ENCODE measurements at places on chromosomes 6 and 20. TPM values are rescaled to one million over a fixed set of nuclear protein-coding genes. Genes with fewer than 3 reads are reported as not detected.

- H3K36me3 ChIP-seq: no peaks in the 10 kb centered on the region
- peak; percentile 5 for DNase-seq
- H3K4me3 ChIP-seq: no peak overlapping the region
- H3K27me3 ChIP-seq: no peaks in the 10 kb centered on the region
These were observed 11.3 kb downstream of the SERPINB6 start for GRCh38 chr6:2959909-2960719.

Gene HLA-DOA
- 3.4 TPM for total RNA-seq

GRCh38 chr6:98841621-98842341, 7.4 kb downstream of the POU3F2 start:
- H3K4me1 ChIP-seq: peaks cover 14% of the 10 kb centered on the region
- H3K27ac ChIP-seq: no peak overlapping the region

Gene AHI1
- total RNA-seq: 18.5 TPM

- H3K27me3 ChIP-seq: peaks cover 2% of the 10 kb centered on the region
- H3K4me1 ChIP-seq: no peaks in the 10 kb centered on the region
- no peaks in the 10 kb centered on the region for H3K36me3 ChIP-seq
- no peak overlapping the region for H3K27ac ChIP-seq
- no peak overlapping the region for H3K4me3 ChIP-seq
These were observed 96.8 kb downstream of the PHACTR1 start for GRCh38 chr6:12813321-12813720.

Gene NFS1
- total RNA-seq: 28.3 TPM

GRCh38 chr6:141326426-141326825, 806.3 kb upstream of the GJE1 start:
- H3K36me3 ChIP-seq: no peaks in the 10 kb centered on the region
- peaks cover 12% of the 10 kb centered on the region for H3K4me1 ChIP-seq
- H3K27ac ChIP-seq: peak overlapping the region; percentile 24
- peak overlapping the region; percentile 46 for H3K4me3 ChIP-seq
- peak; percentile 51 for DNase-seq

- H3K27me3 ChIP-seq: no peaks in the 10 kb centered on the region
- H3K27ac ChIP-seq: peak overlapping the region; percentile 16
- H3K4me3 ChIP-seq: no peak overlapping the region
- peaks cover 88% of the 10 kb centered on the region for H3K36me3 ChIP-seq
- H3K4me1 ChIP-seq: peaks cover 26% of the 10 kb centered on the region
These were observed 34.1 kb upstream of the ARMH2 start for GRCh38 chr6:24832794-24833193.

Gene FBXO5
- total RNA-seq: 68.7 TPM

DNA sequence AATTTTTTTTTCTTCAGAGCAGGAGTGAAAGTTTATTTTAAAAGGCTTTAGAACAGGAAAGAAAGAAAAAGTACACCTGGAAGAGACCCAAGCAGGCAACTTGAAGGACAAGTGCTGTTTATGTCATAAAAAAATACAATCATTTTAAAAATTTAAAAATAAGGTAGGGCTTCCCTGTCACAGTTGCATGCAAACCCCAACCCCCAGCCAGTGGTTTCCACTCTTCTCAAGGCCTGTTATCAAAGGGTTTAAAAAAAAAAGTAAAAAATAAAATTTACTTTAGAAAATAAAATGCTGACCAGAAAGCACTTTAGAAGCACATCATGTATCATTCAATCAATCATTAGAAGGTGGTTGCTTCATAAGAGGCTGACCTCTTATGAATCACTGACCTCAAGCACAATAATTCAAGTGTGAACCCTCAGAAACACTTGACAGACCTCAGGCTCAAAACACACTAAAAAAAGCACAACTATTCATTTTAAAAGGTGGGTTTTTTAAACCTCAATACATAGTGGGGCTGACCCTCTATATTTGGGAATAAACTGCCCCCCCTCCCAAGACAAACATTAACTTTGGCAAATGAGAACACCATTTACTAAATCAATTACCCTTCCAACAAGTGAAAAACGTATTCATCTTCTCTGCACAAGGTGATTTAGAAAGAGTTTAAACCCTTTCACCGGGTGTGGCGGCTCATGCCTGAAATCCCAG, 15.6 kb downstream of the ILRUN start:
- no peaks in the 10 kb centered on the region for H3K36me3 ChIP-seq
- no peak overlapping the region for H3K4me3 ChIP-seq
- no peak overlapping the region for H3K27ac ChIP-seq

DNA sequence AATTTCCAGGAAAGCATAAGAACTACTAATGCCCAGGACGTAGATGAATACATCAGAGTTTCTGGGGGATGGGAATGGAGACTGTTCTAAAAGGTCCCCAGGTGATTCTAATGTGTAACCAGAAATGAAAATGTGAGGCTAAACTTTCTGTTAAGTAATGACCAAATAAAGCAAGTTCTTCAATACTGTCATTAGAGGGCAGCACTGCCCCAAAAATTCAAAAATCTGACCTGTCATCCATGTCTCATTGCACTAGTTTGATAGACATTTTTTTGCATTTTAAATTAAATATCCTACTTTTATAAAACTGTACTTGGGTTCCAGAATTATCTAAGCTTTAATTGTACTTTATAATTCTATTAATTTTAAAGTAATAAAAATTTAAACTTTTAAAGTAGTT, 94.9 kb downstream of the RFX6 start:
- H3K36me3 ChIP-seq: no peaks in the 10 kb centered on the region
- H3K4me3 ChIP-seq: no peak overlapping the region
- H3K27me3 ChIP-seq: no peaks in the 10 kb centered on the region
- no peak for DNase-seq

Gene CCN6
- not detected for total RNA-seq

- DNase-seq: no peak
These were observed 1.2 kb upstream of the SRPK1 start for GRCh38 chr6:35922139-35922554.

- H3K27ac ChIP-seq: no peak overlapping the region
- H3K27me3 ChIP-seq: no peaks in the 10 kb centered on the region
- no peak overlapping the region for H3K4me3 ChIP-seq
- DNase-seq: no peak
- H3K36me3 ChIP-seq: peaks cover 20% of the 10 kb centered on the region
These were observed 60.5 kb downstream of the HACE1 start for GRCh38 chr6:104799134-104799657.

Gene PDE7B
- total RNA-seq: 0.95 TPM

DNA sequence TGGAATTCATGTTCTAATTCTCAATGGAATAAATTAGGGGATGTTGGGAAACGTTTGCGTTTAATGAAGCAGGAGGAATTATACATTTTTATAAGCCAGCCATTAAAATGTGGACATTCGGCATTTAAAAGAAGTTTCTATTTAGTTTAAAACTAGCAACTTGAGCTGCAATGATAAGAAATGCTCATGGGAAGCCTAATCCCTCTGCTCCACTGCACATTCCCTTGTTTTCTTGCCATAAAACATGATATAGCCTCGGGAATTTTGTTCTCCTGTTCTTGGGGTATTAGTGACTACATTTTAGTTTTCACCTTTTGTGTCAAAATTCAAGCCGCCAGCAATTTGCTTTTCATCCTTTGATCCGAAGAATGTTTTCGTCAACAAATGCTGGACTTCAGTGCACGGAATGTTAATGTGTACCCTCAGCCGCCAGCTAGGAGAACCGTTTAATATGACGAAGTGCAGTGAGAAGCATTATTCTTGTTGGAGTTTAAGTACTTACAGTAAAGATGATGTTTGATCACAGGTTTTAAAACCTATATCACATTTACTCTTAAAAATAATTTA, 137.9 kb downstream of the HIVEP1 start:
- H3K4me3 ChIP-seq: no peak overlapping the region
- H3K36me3 ChIP-seq: no peaks in the 10 kb centered on the region
- no peak for DNase-seq
- H3K4me1 ChIP-seq: peaks cover 12% of the 10 kb centered on the region
- H3K27ac ChIP-seq: no peak overlapping the region
- no peaks in the 10 kb centered on the region for H3K27me3 ChIP-seq

Gene RIMS1
- total RNA-seq: not detected

GRCh38 chr6:22102671-22103070, 194.2 kb downstream of the PRL start:
- H3K4me1 ChIP-seq: no peaks in the 10 kb centered on the region
- no peak overlapping the region for H3K4me3 ChIP-seq
- H3K27me3 ChIP-seq: no peaks in the 10 kb centered on the region
- DNase-seq: no peak
- no peaks in the 10 kb centered on the region for H3K36me3 ChIP-seq
- no peak overlapping the region for H3K27ac ChIP-seq

Gene FRMD1
- total RNA-seq: not detected

Gene ACTL10
- 3.7 TPM for total RNA-seq

DNA sequence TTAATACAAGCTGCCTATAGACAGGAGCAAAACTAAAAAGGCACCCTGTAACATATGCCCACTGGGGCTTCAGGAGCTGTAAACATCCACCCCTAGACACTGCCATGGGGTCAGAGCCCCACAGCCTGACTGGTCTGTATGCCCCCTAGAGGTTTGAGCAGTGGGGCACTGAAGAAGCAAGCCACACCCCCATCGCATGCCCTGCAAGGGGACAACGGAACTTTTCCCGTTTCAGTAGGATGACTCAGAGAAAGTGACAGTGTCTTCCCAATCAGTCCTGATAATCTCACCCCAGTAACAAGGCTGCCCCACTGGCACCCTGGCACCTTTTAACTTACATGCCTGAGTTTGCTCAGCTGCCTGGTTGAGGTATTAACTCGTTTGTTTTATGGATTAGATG, 35.9 kb downstream of the BEND3 start:
- no peak overlapping the region for H3K4me3 ChIP-seq
- H3K4me1 ChIP-seq: peaks cover 20% of the 10 kb centered on the region
- DNase-seq: no peak
- H3K36me3 ChIP-seq: peaks cover 6% of the 10 kb centered on the region
- no peaks in the 10 kb centered on the region for H3K27me3 ChIP-seq

DNA sequence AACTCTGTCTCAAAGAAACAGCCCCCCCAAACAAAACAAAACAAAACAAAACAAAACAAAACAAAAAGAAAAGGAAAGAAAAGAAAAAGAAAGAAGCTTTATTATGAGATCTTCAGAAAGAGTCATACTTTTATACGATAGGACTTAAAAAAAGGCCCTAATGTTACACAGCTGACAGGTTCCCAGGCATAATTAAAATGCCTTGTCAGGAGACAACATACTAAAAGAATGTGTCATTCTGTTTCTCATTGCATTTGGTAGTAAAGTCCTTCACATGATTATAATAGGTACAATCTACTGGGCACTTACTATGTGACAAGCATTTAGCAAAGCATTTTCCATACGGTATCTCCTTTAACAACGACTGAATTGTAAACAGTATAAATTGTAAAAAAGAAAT, 36.4 kb upstream of the RPN2 start:
- no peak for DNase-seq
- H3K36me3 ChIP-seq: no peaks in the 10 kb centered on the region
- H3K4me1 ChIP-seq: no peaks in the 10 kb centered on the region
- H3K4me3 ChIP-seq: no peak overlapping the region
- H3K27ac ChIP-seq: no peak overlapping the region
- no peaks in the 10 kb centered on the region for H3K27me3 ChIP-seq

Gene FRK
- total RNA-seq: not detected

- H3K27me3 ChIP-seq: no peaks in the 10 kb centered on the region
- H3K4me1 ChIP-seq: no peaks in the 10 kb centered on the region
- H3K4me3 ChIP-seq: no peak overlapping the region
- no peak for DNase-seq
- no peak overlapping the region for H3K27ac ChIP-seq
These were observed 68.4 kb downstream of the SHPRH start for GRCh38 chr6:145895802-145896201.

DNA sequence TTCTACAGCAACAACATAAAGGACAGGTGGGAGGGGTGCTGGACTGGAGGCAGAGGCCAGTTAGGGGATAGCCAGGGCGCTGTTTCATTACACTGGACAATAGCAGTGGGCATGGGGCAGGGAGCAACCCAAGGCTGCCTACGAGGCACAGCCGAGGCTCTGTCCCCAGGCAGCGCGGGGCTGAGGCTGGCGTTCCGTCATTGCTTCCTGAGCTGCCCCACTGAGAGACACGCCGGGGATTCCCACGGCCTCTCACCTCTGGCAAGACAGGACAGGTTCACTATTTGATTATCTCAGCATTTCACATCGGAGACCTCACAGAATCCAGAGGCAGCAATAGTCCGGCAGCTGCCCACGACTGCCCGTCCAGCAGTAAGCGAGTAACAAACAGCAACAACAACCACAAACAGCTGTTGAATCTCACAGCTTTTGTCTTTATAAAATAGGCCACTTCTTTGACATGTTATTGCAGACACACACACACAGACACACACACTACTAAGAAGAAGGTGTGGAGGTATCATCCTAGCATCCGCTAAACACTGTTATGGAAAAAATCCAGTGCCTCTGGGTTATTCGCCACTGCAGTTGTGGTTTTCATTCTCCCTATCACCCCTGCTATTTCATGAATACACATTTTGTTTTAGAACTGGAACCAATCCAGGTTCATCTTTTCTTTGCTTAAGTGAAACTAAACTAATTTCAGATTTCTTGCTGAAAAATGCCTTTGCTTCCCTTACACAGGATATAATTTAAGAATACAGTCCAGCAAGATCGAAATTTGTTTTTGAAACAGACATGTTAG, 19.5 kb downstream of the KIF25 start:
- no peak for DNase-seq
- no peak overlapping the region for H3K4me3 ChIP-seq
- peaks cover 3% of the 10 kb centered on the region for H3K27me3 ChIP-seq
- no peaks in the 10 kb centered on the region for H3K4me1 ChIP-seq

Gene GPX6
- not detected for total RNA-seq

DNA sequence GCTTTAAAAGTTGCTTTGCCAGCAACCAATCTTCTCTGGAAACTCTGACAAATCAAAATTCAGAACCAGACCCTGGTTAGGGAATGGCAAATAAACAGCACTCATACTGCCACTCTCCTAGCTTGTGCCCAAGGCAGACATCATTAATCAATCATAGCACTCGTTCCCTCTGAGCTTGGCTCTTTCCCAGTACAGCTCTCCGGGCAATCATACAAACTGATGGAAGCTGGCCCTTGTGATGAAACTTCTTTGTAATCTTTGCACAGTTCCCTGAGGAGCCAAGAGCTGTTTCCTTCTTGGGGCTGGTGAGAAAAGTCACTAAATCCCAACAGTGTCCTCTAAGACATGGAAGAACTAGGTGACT, 34.7 kb downstream of the KIAA1755 start:
- no peak overlapping the region for H3K27ac ChIP-seq
- no peak for DNase-seq
- no peaks in the 10 kb centered on the region for H3K36me3 ChIP-seq
- H3K27me3 ChIP-seq: peaks cover 3% of the 10 kb centered on the region
- H3K4me1 ChIP-seq: peaks cover 3% of the 10 kb centered on the region

DNA sequence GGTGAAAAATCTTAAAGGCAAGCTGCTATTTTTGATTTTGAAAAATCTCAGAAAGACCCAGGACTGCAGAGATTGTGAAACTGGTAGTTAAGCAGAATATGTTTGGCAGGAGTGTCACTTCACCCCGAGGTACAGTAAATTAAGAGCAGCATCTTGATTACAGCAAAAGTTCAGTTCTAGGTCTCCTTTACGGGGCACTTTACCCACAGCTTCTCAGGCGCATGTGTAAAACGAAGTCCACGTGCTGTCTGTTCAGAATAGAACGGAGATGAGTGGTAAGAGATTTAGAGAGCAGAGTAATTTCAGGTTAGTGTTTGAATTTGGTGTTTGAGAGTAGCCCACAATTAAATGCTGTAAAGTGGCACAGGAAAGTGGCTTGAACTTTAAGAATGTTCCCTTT, 84.0 kb downstream of the FARS2 start:
- H3K4me1 ChIP-seq: peaks cover 8% of the 10 kb centered on the region
- peaks cover 4% of the 10 kb centered on the region for H3K36me3 ChIP-seq
- H3K4me3 ChIP-seq: no peak overlapping the region
- H3K27me3 ChIP-seq: no peaks in the 10 kb centered on the region
- no peak for DNase-seq
- no peak overlapping the region for H3K27ac ChIP-seq

GRCh38 chr6:16764188-16764950, 3.1 kb upstream of the ATXN1 start:
- no peak for DNase-seq
- H3K4me1 ChIP-seq: peaks cover 56% of the 10 kb centered on the region
- peak overlapping the region; percentile 96 for H3K27ac ChIP-seq
- H3K36me3 ChIP-seq: peaks cover 20% of the 10 kb centered on the region

Gene ARFGEF3
- total RNA-seq: 0.55 TPM

Gene XKR7
- total RNA-seq: not detected
